ENCODE measurements at places on chromosomes 7 and 10.

DNA sequence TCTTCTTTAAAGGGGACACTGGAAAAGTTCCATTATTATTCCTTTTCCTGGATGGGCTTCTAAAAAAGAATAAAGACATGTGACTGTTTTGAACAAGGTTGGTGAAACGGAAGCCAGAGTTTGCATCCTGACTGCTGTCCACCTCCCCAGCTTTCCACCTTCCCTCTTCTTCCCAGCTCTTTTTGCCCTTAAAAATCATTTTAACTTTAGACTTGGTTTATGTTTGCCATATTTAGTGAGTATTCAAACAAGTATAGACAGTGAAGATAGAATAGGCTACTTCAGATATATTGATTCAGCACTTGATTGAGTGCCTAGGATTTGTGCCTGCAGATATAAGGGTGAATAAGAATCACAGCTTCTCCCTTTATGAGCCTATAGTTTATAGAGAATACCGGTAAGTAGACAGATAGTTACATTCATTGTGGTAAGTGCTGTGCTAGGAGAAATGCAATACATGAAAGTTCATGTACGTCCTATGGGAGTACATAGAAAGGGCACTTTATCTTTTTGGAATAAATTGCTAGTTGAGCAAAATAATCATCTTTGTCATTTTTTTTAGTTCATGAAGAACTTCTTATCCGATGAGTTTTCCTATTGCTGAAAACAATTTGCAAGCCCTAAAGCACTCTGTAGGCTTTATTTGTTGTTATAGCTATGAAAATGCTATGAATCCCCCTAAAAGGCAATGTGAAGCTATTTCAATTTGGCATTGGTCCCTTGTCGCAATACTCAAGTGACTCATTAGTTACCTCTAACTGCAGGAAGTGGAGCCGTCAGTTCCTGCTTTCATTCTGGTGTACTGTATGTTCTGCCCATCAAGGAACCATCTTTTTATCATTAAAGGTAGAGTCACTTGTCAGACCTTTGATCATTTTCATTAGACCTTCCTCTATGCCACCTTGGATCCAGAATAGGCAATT, 57.2 kb upstream of the STRIP2 start:
- no peak for DNase-seq

DNA sequence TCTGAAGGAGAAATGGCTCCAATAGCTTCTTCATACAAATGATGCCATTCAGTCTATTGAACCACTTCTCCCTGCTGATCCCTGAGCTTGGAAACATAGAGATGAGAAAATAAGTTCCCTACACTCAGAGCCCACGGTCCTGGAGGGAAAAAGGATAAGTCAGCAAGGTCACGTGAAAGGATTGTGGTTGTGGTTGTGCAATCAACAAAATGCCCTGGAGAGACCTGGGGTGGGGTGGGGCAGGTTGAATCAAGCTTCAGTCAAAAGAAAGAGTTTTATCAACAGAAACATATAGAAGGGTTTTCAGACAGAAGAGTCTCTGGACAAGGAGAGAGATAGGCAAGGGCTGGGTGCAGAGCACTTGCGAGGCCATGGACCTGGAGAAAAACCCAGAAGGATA, 30.1 kb downstream of the C10orf90 start:
- DNase-seq = no peak

DNA sequence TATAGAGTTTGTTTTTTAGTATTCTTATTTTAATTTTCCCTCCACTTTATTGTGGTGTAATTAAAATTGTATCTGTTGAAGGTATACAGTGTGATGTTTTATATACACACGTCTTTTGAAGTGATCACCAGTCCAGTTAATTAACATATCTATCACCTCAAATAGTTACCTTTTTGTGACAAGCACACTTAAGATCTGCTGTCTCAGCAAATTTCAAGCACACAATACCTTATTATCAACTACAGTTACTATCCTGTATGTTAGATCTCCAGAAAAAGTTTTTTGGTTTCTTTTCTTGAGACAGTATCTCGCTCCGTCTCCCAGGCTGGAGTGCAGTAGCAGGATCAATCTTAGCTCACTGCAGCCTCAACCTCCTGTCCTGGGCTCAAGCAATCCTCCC, 8.7 kb downstream of the WIPI2 start:
- DNase-seq = no peak

GRCh38 chr10:19333631-19334030, 285.0 kb downstream of the MALRD1 start:
- DNase-seq = no peak

DNA sequence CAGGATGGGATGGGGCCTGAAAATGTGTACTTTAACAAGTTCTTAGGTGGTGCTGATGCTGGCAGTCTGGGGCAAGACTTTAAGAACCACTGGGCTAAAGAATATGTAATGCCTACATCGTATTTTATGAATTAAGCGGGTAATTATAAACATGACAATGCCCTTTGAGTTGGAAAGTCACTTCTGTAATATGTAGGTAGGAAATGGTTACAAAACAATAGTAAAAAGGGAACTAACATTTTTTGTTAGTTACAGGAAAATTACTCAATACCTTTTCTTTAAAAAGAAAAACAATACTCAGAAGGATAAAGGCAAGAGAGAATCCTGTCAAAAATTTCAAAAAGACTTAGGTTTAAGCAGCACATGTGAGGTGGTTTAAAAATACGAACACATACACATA, 48.3 kb upstream of the STEAP4 start:
- no peak for DNase-seq

- DNase-seq = no peak
These were observed 127.2 kb downstream of the SLIT1 start for GRCh38 chr10:97058521-97058920.

DNA sequence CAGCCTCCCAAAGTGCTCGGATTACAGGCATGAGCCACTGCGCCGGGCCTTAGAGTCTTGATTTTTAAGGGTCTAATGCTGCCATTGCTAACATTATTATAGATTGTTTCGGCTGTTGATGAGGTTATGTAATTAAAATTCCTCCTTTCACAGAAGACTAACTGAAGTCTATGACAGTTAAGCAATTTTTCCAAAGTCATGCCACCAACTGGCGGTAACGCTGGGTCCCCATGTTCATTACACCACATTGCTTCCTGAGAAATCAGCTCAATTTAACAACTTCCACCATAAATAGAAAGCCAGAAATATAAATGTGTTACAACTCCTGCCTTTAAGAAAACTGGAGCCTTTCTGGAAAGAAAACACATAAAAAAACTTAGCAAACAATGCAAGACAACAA, 3.5 kb downstream of the ERLIN1 start:
- no peak for DNase-seq

DNA sequence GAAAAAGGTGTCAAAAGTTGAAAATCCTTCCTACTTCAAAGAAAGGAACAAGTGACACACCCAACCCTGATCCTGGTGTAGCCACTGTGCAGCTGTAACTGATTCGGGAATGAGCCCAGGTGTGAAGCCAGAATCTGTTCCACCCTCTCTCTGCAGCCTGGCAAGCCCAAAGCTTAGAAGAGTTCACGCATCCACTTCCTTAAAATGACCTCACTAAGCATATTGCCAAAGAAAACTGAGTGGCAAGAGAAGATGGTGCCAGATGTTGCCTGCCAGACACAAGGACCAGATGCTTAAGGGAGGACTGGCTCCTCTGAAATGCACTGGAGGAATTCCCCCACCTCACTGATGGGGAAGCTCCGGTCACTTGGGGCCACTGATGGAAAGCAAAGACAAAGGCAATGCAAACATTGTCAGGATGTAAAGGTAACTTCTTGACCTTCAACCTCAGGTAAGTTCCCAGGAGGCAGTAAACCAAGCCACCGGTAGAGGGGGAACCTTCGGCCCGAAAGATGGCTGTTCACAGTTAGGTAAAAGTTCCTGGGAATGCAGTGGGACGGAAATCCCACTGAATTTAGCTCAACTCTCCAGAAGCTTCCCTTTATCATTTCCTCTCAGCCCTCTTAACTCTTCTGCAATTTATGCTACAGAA, 554.9 kb downstream of the KCNMA1 start:
- DNase-seq = no peak

DNA sequence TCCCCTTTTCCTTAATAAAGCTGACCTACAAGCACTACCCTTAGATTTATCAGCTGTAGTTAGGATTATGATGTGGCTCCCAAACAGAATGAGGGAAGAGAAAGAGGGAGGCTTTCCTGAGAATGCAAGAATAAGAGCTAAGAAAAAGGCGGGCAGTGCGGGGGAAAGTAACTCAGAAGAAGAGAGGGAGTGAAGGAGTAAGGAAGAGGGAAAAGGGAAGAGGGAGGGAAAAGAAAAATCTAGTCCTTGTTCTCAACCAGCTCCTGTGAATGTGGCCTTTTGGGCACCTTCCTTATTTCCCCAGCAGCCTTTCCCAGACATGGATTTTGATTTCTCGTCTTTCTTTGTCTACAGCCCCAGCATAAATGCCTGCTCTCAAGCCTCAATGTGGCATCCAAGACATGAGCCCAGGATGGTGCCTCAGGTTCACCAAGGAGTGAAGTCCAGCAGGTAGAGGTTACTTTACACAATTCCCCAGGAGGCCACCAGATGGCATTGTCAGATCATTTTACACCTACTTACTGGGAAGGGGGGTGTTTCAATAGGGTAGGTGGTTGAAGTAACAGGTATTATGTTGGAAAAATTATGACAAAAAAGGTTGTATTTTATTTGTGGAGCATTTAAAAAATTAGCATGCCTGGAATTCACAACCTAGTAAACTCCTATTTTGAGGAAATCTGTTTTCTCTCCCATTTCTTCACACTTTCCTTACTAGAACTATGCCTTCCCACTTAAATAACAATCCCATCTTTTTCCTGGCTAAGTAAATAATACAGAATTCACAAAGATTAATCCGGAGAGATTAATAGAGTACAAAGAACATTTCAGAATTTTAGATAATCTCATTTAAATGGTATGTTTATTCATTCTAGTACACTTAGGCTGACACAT, 106.5 kb downstream of the HTR7 start:
- no peak for DNase-seq

DNA sequence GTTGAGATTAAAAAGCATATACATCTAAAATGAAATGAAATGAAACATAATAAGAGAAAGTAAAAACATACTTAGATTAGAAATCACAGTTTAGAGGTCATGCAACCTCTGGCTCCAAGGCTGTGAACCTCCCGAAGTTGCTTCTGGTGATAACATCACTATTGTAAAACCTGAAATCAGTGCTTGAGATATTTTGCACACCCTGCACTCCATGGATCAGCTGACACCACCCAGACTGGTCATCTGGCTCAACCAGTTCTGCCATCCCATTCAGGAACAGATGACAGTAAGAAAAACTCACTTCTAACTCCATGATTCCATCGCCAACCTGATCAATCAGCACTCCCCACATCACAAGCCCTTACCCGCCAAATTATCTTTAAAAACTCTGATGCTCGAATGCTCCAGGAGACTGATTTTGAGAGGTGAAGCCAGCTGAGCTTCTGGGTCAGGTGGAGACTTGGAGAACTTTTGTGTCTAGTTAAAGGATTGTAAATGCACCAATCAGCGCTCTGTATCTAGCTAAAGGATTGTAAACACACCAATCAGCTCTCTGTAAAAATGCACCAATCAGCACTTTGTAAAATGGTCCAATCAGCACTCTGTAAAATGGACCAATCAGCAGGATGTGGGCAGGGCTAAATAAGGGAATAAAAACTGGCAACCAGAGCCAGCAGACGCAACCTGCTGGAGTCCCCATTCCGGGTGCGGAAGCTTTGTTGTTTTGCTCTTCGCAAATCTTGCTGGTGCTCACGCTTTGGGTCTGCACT, 162.6 kb upstream of the MAGI2 start:
- no peak for DNase-seq

DNA sequence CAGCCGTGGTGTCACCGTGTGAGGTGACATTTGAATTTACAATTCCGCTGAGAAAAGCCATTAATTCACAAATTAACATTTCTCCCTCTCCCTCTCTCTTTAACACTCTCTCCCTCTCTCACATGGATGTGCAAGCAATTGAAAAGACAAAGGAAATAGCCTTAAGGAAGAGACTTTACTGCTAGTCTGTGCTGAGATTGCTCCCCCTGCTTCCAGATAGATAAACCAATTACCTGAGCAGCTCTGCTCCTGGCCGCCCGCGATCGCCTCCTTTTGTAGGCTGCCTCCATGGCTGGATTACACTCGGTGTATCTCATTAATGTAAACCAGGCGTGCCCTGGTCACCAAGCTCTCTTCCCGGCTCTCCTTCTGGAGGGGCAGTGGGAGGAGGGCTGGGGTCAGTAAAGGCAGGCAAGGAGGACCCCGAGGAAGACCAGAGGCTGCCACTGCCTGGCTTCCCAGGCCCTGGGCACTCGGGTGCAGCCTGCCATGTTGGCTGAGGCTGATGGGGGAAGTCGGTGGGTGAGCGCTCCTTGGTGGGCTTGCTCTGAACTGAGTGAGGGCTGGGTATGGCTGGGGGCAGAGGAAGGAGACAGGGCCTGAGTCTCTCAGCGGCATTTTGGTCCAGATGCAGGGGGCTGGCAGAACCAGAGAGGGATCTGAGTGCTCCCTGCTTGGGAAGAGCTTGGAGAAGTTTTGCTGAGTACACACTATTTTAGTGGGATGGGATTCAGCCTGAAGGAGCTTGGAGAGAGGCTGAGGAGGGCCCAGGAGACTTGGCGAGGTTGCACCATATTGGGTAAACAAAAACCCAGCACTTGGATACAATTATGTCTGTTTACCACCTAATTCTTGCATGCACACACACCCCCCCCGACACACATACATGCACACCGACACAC, 42.9 kb downstream of the PAX2 start:
- no peak for DNase-seq

GRCh38 chr7:79452032-79452494, 1.4 kb downstream of the MAGI2 start:
- peak; percentile 53 for DNase-seq

GRCh38 chr7:24578052-24578451, 4.8 kb downstream of the PALS2 start:
- no peak for DNase-seq

DNA sequence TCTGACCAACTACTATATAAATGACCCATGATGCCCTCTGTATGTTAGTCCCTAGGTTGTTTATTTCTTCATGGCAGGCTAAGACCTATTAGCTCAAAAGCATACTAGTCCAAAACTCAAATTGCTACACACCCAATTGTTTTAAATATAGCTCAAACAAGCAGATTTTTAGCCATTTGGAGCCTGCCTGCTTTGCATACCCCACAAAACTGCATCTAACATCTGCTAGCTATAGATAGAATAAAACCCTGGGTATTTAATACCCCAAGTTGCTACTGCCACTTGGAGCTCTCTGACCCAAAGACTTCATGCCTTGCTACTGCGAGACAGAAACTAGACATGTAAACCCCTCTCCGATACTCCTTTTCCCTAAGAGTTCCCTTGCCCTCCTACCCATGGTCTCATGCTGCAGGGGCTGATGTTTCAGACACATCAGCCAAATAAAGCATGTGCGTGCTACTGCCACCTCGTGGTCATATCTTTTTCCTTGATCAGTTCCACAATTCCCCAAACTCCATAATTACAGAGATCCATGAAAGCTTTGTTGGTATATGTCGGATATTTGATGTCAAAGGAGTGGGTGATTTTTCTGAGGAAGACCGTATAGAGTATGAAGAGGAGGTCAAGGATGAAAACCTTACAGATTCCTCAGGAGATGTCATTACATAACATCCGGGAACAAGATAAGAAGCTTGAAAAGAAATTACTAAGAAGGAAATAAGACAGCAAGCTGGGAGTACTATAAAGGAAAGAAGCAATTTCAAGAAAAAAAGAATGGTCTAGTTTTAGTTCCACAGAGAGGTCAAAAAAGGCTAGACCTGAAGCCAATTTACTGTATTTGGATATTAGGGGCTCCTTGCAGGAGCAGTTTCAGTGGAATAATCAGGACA, 386.6 kb downstream of the SH2D4B start:
- DNase-seq = no peak
